NCI-H1105 (cell line): ENCODE measurements at places on chromosomes 4 and X.

GRCh38 chrX:149829751-149830191, 48.0 kb downstream of the MAGEA9 start:
- no peak for DNase-seq

DNA sequence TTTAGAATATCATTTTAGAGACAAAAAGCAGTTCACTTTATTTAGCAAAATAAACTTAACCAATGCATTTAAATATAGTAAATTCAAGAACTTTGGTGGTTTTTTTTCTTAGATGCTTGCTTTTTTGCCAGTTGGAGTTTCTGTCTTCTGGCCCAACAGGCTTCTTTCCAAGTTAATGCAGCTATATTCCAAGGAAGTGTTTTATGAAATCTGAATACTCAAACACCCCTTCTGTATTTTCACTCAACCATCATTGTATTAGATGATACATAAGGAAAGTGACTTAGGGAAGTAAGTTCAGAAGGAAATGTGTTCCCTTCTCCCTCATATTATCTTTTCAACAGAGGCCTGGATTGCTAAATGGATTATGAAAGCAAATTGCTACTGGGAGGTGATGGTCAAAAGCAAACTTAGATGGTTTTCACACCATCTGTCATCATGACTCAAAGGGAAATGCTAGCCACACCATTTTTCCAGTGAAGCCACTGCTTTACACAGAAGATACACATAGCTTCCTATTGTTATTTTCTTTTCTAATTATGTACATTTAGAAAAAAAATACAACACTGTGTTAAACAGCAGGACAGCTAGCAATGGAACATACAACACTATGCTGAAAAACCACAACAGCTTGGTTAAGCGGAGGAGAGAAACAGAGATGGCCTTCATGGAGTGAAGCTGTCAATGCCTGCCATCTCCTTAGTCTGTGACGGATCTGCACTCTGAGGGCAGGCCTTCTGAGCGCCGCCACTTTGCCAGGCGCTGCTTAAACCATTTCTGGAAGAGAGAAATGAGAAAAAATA, 32.9 kb downstream of the HOPX start:
- no peak for DNase-seq

DNA sequence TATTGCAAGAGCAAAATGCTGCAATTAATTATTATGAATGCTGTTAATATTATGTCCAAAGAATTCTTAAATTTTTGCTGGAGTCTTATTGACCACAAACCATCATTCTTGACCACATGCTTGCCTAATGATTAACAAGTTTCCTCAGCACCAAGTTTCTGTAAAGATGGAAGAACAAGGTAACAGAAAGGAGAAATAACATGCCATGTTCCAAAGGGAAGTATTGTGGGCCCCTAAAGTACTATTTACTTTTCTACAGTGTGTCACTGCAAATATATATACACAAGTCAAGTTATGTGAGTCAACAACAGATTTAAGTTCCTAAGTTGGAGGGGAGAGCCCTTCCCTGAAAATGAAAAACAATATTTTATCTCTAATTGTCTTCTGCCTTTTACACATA, 20.6 kb downstream of the FAM47E start:
- no peak for DNase-seq

DNA sequence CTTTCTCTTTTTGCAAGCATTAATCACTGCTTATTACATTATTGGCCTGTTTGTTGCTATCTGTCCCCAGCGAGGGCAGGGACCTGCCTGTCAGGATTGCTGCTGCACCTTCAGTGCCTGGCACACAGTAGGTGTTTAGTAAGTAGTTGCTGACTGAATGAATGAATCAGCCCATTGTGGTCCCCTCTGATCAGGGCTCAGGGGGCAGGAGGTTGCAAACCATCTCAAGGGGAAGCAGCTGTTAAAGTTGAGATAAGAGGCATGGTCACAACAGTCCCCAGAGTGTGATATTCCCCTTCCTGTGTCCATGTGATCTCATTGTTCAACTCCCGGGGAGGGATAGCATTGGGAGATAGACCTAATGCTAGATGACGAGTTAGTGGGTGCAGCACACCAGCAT, 85.4 kb downstream of the WFS1 start:
- no peak for DNase-seq

DNA sequence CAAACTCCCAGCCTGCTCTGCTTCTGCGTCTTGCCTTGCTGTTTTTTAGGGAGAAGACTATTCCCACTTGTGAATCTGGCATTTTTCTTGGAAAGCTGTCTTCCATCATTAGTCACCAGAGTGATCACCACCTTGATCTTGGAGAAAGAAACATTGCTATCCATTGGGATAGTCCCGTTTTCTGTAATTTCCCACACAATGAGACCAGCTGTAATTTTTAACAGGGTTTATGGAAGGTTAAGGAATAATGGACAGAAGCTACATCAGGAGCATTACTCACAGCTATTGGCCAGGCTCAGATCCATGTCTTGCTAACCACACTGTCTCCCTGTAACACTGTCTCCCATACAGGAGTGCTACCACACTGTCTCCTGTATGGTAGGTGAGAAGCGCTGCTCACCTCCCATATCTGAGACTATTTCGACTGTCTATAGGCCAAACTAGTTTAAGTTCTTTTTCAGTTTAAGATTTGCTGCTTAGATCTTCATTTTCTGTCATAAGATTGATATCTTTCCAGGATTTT, 523.0 kb downstream of the SPRY1 start:
- DNase-seq: no peak

DNA sequence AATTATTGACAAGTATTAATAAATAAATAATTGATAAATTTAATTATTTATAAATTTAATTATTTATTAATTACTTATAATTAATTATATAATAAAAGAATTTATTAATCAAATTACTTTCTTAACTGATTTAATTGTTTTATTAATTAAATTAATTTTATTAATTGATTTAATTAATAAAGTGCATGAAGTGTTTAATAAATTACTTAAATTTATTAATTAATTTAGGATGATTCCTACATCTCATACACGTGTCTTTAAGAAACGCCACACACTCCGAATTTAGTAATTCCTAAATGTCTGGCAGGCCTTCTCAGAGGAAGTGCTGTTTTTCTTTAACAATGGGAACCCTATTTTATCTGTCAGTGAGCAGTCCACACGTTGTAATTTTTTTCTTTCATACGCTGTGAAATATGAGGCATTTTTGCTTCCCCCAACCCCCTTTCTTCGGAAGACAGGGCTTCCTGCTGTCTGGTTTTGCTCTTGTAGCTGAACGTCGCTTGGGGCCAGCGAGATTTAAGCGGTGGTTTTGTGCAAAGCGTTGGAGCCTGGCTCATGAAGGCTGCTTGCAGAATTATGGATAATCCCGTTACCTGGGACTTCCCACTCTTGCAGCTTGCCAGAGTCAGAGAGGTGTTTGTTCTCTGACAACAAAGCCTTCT, 46.8 kb downstream of the CRLF2 start:
- DNase-seq: no peak

GRCh38 chrX:36436361-36436760, 516.8 kb downstream of the CFAP47 start:
- DNase-seq: no peak

DNA sequence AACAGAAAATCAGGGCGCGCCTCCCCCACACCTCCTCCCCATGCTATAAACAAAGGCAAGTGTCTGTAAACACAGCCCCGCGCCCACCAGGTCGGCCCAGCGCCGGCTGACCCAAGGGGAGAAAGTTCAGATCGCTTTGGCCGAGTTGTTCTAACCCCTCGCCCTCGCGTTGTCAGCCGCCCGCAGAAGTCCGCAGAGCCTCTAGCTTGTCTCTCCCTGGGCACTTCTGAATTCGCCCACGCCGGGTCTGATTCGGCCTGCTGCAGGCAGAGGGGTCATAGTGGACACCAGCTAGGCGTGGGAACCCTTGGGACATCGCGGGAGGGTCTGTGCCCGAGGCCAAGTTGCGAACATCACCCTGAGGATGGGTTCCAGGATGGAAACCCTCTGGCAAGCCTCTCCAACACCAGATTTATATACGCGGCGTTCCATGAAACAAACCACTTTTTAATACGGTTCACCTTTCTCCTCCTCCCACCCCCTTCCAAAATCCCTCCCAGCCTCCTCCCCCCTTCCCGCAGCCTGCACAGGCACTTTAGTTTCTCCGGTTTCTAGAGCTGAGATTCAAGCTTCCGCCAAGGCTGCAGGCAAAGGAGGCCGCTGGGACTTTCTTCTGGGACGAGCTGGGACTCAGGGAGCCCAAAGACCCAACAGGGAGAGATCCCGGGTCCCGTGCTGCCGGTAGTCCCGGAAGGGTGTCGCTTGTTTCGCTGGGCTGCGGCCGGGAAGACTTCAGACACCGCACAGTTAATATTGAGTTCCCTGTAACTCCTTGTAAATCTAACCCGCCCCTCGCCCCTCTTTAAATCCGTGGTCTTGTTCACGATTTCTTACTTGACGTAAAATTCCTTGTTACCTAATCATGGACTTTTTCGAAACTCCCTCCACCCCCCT, 4.7 kb downstream of the HAND2 start:
- DNase-seq: no peak

DNA sequence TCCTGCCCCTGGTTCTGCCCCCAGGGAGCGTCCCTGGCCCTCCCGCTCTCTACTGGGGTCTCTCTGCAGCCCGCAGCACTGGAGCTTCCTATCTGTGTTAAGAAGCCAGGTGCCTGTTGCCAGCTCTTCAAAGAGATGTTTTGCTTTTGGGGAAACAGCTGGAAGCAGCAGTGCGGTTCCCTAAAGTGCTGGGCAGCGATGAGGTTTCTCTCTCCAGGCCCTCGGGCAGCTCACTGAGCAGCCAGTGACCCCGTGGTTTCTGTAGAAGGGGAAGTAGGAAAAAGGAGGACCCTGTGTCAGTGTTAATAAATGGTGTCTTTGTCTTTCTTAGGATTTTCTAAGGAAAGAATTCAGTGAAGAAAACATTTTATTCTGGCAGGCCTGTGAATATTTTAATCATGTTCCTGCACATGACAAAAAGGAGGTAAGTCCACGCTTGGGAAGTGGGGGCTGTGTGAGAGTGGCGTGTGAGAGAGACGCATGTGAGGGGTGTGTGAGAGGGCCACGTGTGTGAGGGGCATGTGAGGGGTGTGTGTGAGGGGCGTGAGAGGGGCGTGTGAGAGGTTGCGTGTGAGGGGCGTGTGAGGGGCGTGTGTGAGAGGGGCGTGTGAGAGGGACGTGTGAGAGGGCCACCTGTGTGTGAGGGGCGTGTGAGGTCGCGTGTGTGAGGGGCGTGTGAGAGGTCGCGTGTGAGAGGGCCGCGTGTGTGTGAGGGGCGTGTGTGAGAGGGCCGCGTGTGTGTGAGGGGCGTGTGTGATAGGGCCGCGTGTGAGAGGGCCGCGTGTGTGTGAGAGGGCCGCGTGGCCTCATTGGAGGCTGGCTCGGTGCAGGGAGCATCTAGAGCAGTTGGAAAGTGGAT, 27.1 kb upstream of the HGFAC start:
- DNase-seq: no peak

DNA sequence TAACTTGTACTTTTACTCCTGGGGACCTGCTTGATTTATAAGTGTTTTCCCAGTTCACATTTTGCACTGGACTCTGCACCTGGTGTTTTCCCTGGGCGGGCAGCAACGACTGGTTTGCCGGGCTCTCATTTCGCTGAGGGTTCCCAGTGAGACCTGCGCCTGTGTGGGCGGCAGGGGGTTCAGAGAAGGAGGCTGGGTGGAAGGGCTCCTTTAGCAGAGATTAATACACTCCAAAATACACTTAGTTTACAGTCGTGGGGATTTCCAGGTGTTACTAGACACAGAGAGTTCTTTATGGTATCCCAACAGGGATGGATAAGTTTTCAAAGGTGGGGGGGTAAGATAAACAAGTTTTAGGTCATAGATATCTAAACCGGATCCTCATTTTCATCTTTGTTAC, 53.0 kb upstream of the SHISA3 start:
- no peak for DNase-seq
